CD4-positive, alpha-beta T cell treated with Interleukin-10 for 1 hour (primary cell): ENCODE measurements at places on chromosomes 7 and 10.
A peak's percentile ranks its signal among the peaks of the same experiment; 100 is the strongest.

GRCh38 chr10:33398796-33399195 is 64.3 kb upstream of the NRP1 start:
- no peak for DNase-seq

GRCh38 chr7:53604201-53604600 is 568.8 kb downstream of the POM121L12 start:
- DNase-seq = no peak

DNA sequence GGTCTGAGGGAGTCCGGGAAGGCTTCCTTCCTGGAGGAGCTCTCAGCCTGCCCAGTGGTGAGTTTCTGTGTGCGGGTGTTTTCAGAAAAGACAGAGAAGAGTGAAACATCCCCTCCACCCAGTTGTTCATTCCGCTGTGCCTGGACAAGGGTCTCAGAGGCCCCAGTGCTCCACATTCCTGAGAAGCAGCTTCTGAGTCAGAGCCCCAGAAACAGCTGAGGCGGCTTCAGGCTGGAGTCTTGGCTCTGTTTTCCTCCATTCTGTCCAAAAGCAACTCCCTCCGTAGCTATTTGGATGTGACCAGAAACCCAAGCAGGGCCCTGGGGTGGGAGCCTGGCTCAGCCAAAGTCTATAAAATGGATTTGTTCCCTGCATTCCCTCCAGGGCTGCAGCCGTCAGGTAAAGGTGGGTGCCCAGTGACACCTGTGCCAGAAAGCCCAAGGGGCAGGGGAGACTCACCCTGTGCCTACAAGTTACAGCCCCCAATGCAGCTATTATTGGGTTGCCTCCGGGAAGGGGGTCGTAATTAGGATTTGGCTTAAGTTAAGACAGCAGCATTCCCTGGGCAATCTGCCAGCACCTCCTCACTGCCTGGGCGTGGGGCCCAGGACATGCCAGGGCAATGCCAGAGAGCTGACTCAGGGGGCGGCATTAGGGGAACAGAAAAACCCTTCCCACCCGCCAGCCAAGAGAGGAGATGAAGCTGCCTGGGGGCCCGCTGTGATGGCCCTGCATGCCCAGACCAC is 13.1 kb upstream of the CAMK2G start:
- no peak for DNase-seq

- DNase-seq = no peak
These were observed 291.6 kb upstream of the SEMA3C start for GRCh38 chr7:81210137-81211064.

- DNase-seq = no peak
These were observed 760.0 kb downstream of the PHTF2 start for GRCh38 chr7:78558566-78558965.

GRCh38 chr10:688312-689120 is 952 bp downstream of the DIP2C start:
- no peak for DNase-seq

DNA sequence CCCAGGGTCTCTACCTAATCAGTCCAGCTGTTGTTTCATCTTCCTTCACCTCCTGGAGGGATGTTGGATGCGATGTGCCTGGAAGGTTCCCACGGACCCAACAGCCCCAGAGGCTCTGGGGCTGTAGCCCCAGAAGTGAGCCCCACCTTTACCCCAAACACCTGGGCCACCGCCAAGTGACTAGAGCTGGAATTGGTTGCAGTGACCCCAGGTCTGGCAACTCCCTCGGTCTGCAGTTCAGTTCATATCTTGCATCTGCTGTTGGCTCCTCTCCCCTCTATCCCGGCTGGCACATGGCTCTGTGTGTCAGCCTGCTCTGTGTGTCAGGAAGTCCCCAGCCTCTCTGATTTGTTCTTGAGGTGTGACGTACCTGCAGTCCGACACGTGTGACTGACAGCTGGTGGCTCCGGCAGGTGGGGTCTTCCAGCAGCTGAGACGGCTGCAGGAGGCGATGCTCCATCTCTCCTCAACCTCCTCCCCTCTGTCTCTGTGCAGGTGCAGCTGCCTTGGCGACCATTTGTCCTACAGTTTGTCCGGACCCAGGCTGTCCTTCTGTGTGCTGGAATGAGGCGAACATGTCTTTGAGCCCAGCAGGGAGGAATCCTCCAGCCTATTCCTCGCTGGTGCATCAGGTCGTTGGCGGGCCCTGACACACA is 38.6 kb downstream of the ELFN1 start:
- no peak for DNase-seq

GRCh38 chr7:44881610-44882009 is 3.7 kb downstream of the PURB start:
- no peak for DNase-seq

DNA sequence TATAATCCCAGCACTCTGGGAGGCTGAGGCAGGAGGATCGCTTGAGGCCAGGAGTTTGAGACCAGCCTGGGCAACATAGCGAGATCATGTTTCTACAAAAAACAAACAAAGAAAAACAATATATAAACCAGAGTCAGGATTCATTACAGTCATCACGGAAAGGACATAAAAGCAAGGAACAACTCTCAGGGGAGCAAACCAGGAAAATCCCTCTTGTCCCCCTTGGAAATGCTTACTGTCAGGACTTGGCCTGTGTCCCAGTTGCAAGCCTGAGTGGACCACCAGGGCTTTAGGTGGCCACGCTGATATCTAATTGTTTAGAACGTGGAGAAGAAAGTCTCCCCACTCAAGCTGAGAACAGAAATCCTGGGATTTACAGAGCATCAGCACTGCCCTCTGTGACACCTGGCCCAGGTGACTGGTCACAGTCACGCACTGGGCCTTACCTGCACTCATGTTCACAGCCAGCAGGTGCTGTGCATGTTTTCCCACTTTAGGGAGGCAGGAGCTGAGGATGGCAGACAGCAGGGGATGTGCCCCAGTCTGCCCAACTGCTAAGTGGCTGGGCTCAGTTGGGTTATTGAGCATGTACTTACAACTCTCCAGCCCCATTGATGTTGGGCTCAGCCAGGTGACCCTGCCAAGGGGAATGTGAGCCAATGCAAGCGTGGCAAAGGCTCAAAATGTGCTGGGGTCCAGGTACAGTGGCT is 60.9 kb downstream of the TMEM130 start:
- DNase-seq = no peak

GRCh38 chr7:18302097-18302496 is 193.5 kb upstream of the HDAC9 start:
- DNase-seq = no peak

GRCh38 chr10:97000487-97001182 is 168.5 kb downstream of the LCOR start:
- DNase-seq = no peak

DNA sequence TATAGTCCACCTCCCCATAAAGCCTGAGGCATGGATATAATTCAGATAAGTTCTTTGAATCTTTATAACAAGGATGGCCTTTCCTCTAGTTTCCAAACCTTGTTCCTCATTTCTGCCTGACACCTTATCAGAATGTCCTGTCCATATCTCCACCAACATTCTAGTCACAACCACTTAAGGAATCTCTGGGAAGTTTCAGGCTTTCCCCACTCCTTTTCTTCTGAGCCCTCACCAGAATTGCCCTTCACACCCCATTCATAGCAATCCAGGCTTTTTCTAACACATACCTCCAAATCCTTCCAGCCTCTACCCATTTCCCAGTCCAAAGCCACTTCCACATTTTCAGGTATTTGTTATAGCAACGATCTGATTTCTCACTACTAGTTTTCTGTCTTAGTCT is 18.0 kb upstream of the DIP2C start:
- no peak for DNase-seq

- no peak for DNase-seq
These were observed 93.8 kb downstream of the PRTFDC1 start for GRCh38 chr10:24858288-24859270.

GRCh38 chr7:24728503-24729364 is 28.5 kb downstream of the GSDME start:
- DNase-seq = no peak

DNA sequence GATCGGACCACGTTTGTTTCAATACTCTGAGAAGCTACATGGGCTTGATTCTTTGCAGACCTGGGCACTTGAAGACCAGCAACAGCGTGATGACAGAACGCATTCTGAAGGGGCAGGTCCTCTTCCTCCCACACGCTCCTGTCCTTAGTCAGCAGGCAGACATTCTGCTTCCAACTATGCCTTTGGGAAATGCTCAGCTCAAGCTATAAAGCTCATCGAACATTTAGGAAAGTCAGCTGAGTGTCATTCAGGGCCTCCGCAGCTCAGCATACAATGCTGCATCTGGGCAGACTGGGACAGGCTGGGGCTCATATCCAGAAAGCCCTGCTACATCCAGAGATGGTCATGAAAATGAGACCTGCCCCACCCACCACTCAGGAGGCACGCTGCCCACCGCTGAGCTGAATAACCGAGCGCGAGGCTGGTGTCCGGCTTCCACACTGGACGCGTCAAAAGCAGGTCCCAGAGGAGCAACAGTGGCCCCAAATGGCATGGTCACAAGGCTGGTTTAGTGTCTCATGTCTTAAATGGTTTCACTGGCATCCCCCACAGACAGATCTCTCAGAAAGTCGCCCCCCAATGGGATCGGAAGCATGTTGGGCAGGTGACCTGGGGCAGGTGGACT is 274.0 kb downstream of the DNAJB6 start:
- no peak for DNase-seq

- DNase-seq = no peak
These were observed 89.3 kb downstream of the BEND7 start for GRCh38 chr10:13439313-13440184.

DNA sequence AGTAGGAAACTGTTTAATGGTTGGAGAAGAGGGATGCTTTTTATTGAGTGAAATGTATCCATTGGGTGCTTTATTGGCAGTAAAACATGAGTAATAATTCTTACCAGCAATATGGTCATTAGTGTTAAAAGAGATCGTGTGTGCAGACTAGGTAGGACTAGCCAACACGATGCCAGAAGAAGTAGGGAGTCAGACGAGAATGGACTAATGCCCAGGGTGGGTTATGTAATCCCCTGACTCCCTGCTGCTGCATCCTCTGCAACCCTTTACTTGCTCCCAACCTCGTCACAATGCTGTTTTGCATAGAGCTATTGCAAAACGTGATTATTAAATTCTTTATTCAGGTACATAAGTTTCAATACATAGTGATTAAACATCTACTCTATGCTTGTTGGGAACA is 1213.7 kb downstream of the GATA3 start:
- no peak for DNase-seq

DNA sequence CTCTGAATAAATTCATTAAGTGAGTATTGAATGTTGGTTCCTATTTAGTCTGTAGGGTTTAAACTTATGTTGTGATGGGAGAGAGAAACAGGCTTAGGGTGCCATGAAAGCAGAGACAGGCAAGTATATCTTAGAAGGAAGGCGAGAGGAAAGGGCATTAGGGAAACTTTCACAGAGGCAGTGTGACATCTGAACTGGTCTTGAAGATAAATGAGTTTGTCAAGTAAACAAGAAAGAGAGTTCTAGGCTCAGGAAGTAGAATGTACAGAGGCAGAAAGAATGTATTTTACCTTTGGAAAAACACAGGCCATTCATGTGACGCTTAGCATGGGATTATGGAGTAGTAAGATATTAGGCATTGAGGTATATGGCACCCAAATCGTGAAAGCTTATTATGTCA is 34.5 kb downstream of the GLCCI1 start:
- no peak for DNase-seq

- DNase-seq = no peak
These were observed 228.3 kb downstream of the ADARB2 start for GRCh38 chr10:1509011-1509530.

GRCh38 chr7:138519061-138519798 is 59.2 kb downstream of the TRIM24 start:
- DNase-seq = no peak

- DNase-seq = no peak
These were observed 42.4 kb downstream of the DYNC1I1 start for GRCh38 chr7:95814721-95815120.

GRCh38 chr7:130943336-130943901 is 209.4 kb upstream of the KLF14 start:
- peak; percentile 75 for DNase-seq

GRCh38 chr10:8037199-8037801 is 17.2 kb upstream of the GATA3 start:
- peak; percentile 22 for DNase-seq
